ENCODE measurements at places on chromosomes 2 and 18. TPM values are rescaled to one million over a fixed set of nuclear protein-coding genes. Genes with fewer than 3 reads are reported as not detected.

DNA sequence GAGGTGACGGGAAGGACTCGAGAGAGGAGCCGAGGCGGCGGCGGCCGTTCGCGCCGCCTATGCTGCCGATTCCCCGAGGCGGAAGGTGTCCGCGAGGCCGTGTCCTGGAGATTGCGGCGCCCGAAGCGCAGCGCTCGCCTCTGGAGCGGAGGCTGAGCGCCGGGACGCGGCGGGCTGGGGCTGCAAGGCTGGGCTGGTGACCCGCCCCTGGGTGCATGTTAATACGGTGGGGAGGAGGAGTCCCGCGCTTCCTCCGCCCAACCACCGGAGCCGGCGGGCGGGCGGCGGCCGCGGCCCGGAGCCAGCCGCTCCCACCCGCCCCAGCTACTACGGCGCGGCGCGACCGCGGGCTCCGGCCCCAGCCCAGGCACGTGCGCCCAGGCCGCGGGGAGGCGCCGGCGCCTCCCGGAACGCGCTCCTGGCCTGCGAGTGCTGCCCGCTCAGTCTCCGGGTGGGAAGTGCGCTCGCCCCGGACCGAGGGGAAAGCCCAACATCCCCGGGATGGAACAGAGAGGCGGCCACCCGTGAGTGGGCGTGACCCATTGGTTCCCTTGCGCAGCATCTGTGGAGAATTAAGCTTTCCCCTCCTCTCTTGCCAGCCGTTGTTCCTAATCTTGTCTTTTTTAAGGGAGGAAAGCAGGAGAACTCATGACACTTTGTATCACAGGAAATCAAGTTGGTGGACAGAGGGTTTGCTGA is at the start of gene DLGAP1:
TSS of gene DLGAP1 (minus strand) at position 195 of the 699 bp plus-strand sequence.
- peak; percentile 13 for DNase-seq

DNA sequence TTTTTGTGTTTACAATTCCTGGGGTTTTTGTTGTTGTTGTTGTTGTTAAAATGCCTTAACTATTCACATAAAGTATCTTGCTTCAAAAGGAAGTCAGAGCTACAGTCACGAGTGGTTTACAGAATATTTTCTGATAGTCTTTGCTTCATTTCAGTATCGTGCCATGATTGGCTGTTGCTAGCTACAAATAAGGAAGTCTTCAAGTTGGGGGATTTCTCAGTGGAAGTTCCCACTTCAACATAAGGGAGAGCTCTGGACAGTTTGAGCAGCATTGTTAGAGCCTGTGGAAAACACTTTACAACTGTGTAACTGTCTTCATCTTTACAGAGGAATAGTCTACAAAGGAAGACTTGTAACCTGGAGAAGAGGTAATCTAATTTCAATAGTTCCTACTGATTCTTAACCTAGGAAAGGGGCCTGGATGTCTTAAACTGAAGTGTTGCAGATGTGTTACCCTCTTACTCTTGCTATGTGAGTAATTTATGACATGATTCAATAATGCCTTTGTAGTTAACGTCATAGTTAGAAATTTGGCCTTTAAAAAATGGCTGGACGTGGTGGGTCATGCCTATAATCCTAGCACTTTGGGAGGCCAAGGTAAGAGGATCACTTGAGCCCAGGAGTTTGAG is 23.4 kb upstream of the TANK start:
- no peak for DNase-seq

GRCh38 chr2:190409616-190410015 is 1.5 kb downstream of the MFSD6 start:
- no peak for DNase-seq

The SALL3 gene
- total RNA-seq, result not detected

The GPBAR1 gene
- total RNA-seq, result 0.13 TPM

The ZNF236 gene
- 3.9 TPM for total RNA-seq
